ENCODE measurements at places on chromosomes 2 and 18.

- DNase-seq = no peak
Measured at GRCh38 chr2:211396815-211397214, 840.4 kb downstream of the CPS1 start.

- peak; percentile 88 for DNase-seq
Measured at GRCh38 chr2:215619022-215619958, 183.4 kb upstream of the FN1 start.

- DNase-seq = peak; percentile 62
Measured at GRCh38 chr2:85826990-85827878, 61.6 kb downstream of the ST3GAL5 start.

DNA sequence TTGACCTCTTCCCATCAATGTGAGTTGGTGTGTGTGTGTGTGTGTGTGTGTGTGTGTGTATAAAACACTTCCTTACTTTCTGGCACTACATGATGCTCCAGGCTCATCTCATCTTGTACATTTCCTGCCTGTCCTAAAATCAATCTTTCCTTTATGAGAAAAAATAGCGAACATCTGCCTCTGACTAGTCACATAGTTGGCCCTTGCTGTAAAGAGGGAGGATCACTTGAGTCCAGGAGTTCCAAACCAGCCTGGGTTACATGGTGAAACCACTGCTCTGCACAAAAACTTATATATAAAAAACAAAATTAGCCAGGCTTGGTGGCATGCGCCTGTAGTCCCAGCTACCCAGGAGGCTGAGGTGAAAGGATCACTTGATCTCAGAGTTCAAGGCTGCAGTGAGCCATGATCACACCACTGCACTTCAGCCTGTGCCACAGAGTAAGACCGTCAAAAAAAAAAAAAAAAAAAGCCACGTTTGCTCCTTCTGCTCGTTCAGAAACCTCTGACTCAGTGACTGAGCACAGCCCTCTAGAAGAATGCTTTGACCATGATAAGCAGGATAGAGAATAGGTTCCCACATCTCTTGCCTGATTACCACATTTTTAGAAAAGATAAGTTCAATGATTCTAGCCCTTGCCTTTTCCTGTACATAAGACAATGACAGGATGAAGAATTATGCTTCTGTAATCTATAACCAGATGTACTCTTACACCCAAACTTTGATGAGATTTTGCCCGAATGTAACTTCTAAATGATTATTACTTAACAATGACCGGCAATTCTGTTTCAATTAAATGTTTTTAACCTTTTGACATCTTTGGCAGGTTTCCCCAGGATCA is 45.2 kb upstream of the ST3GAL5 start:
- DNase-seq = peak; percentile 96

GRCh38 chr2:71611247-71611646 is 157.9 kb downstream of the DYSF start:
- DNase-seq = no peak

- DNase-seq = no peak
Measured at GRCh38 chr2:75018162-75018561, 59.7 kb downstream of the POLE4 start.

DNA sequence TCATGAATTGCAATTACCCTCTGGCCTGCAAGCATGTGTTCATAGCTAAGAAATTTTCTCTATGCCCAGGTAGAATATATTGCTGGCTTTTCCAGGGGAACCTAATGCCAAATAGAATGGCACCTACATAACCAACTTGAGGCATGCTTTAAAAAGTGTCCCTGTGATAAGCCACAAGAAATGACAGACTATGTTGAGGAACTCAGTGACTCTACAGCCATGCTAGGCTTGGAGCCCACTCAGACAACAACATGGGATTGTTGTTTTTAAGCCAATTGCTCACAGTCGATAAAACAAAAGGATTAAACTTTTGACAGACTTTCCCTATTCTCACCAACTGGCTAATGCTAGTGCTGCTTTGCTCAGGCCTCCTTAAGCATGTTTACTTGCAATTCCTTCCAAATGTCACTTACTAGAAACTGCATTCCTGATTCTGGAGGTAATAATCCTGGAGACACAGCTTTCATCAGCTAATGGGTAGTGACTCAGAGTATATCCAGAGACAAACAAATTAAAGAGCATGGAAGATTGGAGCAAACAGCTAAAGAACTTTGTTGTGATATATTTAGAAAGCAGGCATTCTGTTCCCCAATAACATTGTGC is 249.0 kb downstream of the SLC8A1 start:
- peak; percentile 16 for DNase-seq

GRCh38 chr2:169891593-169892298 is 64.5 kb downstream of the UBR3 start:
- peak; percentile 40 for DNase-seq

- no peak for DNase-seq
Measured at GRCh38 chr2:232838406-232838874, 31.6 kb upstream of the SNORC start.

DNA sequence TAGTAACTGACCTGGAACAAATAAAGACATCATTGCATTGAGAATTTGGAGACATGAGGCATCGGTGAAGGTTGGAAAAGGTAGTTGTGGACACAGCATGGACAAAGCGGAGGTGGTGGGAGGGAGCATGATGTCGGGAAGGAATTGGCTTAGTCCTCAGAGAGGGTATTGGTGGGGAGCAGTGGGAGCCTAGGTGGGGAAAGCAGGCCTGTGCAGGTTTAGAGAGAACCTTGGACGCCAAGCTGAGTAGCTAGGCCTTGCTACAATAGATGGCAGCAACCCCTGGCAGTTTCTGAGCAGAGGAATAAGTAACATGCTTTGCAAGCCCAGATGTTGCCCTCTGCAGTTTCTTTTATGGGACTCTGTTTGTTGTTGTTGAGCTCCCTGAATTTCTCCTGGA is 177.1 kb upstream of the LHCGR start:
- DNase-seq = no peak

- peak; percentile 40 for DNase-seq
Measured at GRCh38 chr2:145096582-145096981, 576.7 kb upstream of the ZEB2 start.

DNA sequence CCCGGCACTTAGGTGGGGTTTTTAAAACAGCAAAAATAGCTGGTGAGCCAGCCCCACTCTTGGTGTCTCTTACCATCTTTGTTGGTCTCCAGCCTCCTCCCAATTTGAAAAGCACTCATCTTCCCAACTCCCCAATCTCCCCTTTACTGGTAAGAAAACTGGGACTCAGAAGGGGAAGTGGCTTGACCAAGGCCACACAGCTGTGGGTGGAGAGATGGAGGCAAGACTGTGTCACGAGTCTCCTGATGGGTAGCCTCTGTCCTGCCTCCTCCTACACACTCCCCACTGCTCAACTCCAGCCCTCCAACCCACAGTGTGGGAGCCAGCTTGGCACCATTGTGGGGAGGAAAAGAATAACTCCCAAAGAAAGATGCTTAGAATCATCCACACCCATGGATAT is 140.4 kb downstream of the SMAD2 start:
- DNase-seq = no peak

DNA sequence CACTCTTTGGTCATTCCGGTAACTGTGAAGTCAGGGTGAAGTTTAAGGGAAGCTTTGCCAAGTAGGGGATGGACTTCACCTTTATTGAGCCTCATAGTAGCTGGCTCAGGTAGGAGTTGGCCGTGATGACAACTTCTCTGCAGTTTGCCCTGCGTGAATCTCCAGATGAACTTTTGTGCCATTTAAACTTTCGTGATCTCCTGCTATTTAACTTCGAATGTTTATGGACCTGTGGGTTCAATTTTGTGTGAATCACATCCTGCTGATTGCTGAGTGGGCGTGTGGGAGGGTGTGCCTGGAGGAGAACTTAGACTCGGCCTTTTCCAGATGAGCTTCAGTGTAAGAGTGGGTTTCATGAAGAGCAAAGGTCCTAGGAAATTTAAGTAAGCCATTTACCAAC is 4.2 kb downstream of the UGT1A1 start:
- peak; percentile 66 for DNase-seq

- no peak for DNase-seq
Measured at GRCh38 chr2:145221516-145221915, 701.6 kb upstream of the ZEB2 start.

DNA sequence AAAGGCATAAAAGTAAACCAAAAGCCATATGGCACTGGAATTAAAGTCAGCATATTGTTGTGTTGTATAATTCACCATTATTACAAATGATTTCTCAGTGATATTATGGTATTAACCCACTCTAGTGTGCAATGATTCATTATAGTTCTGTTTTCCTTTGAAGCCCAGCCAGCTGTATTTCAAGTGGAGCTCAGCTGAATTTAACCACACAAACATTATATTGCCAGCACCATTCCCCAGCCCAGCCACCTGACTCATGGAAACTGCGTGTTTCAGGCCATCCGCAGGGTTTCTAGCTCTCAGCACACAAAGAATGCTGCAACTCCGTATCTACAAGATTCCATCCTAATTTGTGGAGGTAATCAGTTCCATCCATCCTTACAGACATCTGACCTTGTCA is 166.8 kb upstream of the CHAC2 start:
- no peak for DNase-seq

DNA sequence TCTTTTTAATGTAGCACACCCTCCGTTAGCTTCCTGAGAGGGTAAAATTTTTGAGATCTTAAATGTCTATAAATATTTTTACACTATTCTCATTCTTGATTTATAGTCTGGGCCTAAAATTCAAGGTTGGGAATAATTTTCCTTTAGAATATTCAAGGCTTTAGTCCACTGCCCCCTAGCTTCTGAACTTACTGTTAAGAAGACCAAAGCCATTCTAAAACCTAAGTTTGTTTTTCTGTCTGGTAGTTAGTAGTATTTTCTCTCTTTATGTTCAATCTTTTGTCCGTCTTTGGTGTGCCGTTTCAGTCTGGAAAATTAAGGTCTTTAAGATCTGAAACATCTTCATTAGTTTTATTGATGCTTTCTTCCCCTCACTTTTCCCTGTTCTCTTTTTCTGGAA is 14.5 kb downstream of the OSBPL6 start:
- peak; percentile 28 for DNase-seq

GRCh38 chr2:234147335-234147861 is 96.9 kb downstream of the SPP2 start:
- DNase-seq = no peak

DNA sequence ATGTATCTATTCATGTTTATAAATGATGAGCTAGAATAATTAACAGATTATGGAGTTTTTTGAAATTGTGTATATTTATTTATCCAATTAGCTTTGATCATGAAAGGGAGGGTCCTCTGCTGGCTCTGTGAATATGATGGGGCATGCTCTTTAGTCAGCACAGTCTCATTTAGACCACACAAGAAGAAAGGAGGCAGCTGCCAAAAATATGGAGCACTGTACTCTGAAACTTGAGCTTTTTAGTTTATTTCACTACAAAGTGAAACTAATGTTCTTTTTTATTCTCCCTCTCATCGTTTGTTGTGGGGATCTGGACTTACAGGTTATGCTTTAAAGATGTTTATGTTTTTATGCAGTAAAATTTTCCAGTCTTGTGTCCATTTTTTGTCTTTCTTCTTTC is 266.9 kb upstream of the GULP1 start:
- DNase-seq = peak; percentile 6

- no peak for DNase-seq
Measured at GRCh38 chr2:177080746-177081284, 131.8 kb upstream of the HNRNPA3 start.

DNA sequence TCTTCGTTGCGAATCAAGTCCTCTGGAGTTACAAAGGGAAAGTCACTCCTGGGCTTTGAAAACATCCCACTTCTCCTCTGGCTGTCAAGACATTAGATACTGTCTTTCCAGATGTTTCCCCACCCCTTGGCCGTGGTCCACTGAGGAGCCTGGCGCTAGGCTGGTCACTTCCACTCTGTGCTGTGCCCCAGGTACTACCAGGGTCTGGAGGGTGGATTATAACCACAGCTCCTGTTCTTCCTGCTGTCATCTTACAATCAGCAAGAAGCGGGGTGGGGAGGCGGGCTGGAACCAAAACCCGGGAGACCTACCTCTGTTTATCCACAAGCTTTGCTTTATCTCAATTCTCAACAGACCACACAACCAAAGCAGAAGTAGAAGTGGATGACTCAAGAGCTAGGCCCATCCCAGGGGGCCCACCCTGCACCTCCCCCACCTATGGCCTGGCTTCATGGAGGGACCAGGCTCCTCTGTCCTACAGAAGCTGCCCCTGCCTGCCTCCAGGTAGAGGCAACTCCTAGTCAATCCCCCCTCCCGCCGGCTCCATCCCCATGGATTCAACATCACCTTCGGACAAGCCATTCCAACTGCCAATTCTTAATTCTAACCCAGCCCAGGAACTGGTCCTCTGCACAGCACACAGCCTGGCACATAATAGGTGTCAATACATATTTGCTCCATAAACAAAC is 17.8 kb downstream of the SMAD7 start:
- DNase-seq = peak; percentile 44

- DNase-seq = no peak
Measured at GRCh38 chr2:101306410-101306809, 2.1 kb downstream of the RNF149 start.

DNA sequence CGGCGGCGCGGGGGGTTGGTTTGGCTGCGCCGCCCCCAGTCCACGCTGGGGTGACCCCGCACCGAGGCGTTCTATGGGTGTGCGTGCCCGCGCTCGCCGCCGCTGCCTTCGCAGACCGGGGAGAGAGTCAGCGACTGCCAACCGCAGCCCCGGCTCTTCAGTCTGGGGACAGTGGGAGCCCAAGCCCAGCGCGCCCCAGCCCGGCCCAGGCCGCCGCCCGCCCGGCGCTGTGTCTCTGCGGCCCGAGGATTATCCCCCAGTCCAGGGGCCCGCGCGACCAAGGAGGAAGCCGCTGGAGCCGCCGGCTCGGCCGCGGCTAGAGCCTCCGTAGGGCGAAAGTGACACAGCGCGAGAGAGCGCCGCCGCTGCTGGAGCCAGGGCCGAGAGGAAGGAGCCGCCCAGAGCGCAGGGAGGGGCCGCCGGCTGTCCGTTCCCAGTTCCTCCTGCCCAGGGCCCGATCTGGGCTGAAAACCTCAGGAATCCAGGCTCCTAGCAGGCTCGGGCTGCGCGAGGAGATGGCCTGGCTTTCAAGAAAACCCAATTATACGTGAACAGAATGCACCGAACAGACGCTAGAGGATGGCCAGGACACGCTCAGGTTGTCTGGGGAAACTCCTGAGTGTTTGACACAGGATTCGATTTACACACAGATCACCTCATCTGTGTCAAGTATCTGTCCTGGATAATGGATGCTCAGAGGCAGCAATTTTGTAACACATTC is 2.4 kb downstream of the CTIF start:
- DNase-seq = peak; percentile 76

DNA sequence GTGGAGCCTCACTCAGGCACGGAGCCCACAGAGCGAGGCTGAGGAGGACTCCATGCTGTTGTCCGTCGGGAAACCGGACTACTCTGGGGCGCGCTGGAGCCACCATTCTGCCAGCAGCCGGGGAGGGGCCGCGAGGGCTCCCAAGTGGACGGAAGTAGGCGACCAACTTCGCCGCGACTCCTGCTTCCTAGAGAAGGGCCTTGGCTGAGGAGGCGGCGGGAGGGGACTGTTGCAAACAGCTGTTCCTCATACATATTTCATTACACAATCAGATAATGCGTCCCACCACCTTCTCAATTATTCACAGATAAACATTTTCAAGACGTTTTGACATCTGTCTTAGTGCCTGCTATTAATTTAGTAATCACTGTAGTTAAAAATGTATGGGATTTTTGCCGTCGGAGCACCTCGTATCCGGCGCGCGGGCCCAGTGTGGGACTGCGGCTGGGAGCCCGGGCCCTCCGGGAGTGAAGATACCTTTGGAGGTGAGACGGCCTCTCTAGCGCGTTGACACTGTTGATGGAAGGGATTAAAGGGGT is 11.7 kb upstream of the SIX3 start:
- no peak for DNase-seq

GRCh38 chr2:41605311-41605710 is 442.5 kb upstream of the PKDCC start:
- no peak for DNase-seq
